T-helper 2 cell treated with Interferon-gamma antibody and Interleukin-4, amounts not matched to agents 100 ng/mL and 5 ng/mL, for 36 hours (primary cell): ENCODE measurements at places on chromosomes 16 and 17. TPM values are rescaled to one million over a fixed set of nuclear protein-coding genes. Genes with fewer than 3 reads are reported as not detected.

The SULT1A2 gene
- total RNA-seq: 0.30 and 0.45 TPM in 2 replicates

The SCARF1 gene
- 1.1 and 1.6 TPM in 2 replicates for total RNA-seq

The TPSG1 gene
- not detected in 2 replicates for total RNA-seq

The HOXB7 gene
- total RNA-seq: 0.34 and 0.73 TPM in 2 replicates

The ZSCAN10 gene
- 0.11 and 0.30 TPM in 2 replicates for total RNA-seq

The MAFG gene
- total RNA-seq: 23.3 and 23.6 TPM in 2 replicates

The CALB2 gene
- not detected in 2 replicates for total RNA-seq

The HES7 gene
- total RNA-seq: 0.55 and 0.61 TPM in 2 replicates

The VMO1 gene
- 0.27 and 0.41 TPM in 2 replicates for total RNA-seq

The IL21R gene
- 25.9 and 26.2 TPM in 2 replicates for total RNA-seq

The TEKT5 gene
- not detected in 2 replicates for total RNA-seq

The SEZ6L2 gene
- not detected in 2 replicates for total RNA-seq

The SERPINF2 gene
- total RNA-seq: 0.36 and 0.48 TPM in 2 replicates

The SBK1 gene
- 5.4 TPM in 2 replicates for total RNA-seq

The TMEM238L gene
- total RNA-seq: not detected in 2 replicates

The RMI2 gene
- 59.5 and 59.6 TPM in 2 replicates for total RNA-seq

The TEX14 gene
- total RNA-seq: 0.23 and 0.52 TPM in 2 replicates

The CTRL gene
- total RNA-seq: 9.6 and 11.9 TPM in 2 replicates

The KRT20 gene
- not detected in 2 replicates for total RNA-seq

The LITAFD gene
- not detected in 2 replicates for total RNA-seq

The KRTAP17-1 gene
- total RNA-seq: not detected in 2 replicates

The NT5M gene
- 6.0 and 6.6 TPM in 2 replicates for total RNA-seq

The CACNG3 gene
- total RNA-seq: not detected in 2 replicates

The DRC7 gene
- not detected in 2 replicates for total RNA-seq

The SDR42E1 gene
- total RNA-seq: 6.1 and 7.3 TPM in 2 replicates

The HASPIN gene
- 25.9 and 26.9 TPM in 2 replicates for total RNA-seq

The KRT32 gene
- total RNA-seq: not detected in 2 replicates

The SNX20 gene
- 67.4 and 69.7 TPM in 2 replicates for total RNA-seq

The MEOX1 gene
- total RNA-seq: 9.0 and 9.3 TPM in 2 replicates

The PMM2 gene
- total RNA-seq: 49.3 and 56.3 TPM in 2 replicates

The ASGR2 gene
- not detected in 2 replicates for total RNA-seq

The GPR139 gene
- not detected in 2 replicates for total RNA-seq

The OTOP3 gene
- total RNA-seq: not detected in 2 replicates

The NPIPA3 gene
- total RNA-seq: 2.5 and 2.9 TPM in 2 replicates

The TPSD1 gene
- not detected in 2 replicates for total RNA-seq

The CCL17 gene
- total RNA-seq: not detected in 2 replicates

The ITGAD gene
- 0.27 TPM in 1 of 2 replicates, not detected in the other for total RNA-seq

The CCDC92B gene
- 0.11 and 0.18 TPM in 2 replicates for total RNA-seq

The HOXB8 gene
- not detected in 2 replicates for total RNA-seq

The DBNDD1 gene
- 0.09 and 0.14 TPM in 2 replicates for total RNA-seq

The SSTR5 gene
- total RNA-seq: not detected in 2 replicates

The SLFN14 gene
- total RNA-seq: not detected in 2 replicates
